ENCODE measurements at places on chromosomes 13 and 19.

DNA sequence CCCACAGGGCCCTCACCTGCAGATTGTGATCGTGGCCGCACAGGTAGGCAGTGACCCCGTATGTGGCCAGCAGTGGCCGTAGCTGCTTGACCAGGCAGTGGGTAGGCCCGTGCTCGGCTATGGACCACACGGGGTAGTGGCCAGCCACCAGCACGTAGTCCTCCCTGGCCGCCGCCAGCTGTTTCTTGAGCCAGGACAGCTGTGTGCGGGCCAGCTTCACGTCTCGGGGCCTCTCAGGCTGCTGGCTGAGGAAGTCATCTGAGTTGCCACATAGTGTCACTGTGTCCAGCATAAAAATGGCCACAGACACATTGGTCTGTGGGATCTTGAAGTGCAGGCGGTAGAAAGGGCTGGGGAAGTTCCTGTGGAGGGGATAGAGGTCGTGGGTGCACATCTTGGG, 1.2 kb downstream of the ACP5 start:
- DNase-seq = no peak

DNA sequence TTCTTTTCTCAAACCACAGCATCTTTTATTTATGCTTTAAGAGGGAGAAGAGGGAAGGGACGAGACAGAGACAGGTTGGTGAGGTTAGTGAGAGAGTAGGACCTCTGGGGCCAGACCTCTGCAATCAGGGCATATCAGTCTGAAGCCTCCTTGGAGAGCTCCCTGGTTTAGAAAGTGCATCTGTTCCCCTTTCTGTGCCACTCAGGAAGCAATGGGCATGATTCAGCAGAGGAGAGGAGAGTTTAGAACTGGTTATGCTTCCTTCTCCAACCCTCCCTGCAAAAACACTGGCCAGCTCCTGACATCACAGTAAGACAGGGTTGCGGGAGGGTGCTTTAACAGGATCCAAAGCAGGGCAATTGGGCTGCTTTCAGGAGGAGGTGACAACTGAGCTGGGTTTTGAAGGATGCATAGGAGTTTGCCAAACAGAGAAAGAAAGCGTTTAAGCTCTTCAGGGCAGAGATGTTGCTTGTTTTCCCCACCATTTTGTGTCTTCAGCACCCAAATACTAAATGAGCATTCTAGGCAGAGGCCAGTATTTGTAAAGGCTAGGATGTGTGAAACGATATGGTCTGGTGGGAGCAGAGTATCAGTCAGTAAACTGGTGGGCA, 33.1 kb downstream of the CERS4 start:
- DNase-seq = no peak

GRCh38 chr13:62431852-62432251, 1016.2 kb upstream of the PCDH20 start:
- DNase-seq = no peak

GRCh38 chr13:84352946-84353345, 470.7 kb upstream of the SLITRK1 start:
- DNase-seq = no peak

DNA sequence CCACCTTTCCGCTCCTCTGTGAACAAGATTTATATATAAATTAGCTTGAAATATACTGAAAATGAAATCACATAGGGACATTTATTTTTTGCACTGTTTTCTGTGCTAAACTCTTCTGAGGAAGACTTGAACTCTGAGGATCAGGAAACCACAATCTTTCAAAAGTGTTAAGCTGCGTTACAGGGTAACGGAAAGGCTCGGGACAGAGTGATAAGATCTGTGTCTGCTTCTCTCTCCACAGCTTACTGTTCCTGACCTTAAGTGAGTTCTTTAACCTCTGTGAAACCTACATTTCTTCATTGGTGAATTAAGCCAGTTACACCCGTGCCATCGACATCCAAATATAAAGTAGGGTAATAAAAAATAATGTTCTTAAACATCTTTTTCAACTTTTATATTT, 38.9 kb downstream of the DACH1 start:
- no peak for DNase-seq

- DNase-seq = no peak
Measured at GRCh38 chr19:28632371-28633080, 580.4 kb downstream of the UQCRFS1 start.

DNA sequence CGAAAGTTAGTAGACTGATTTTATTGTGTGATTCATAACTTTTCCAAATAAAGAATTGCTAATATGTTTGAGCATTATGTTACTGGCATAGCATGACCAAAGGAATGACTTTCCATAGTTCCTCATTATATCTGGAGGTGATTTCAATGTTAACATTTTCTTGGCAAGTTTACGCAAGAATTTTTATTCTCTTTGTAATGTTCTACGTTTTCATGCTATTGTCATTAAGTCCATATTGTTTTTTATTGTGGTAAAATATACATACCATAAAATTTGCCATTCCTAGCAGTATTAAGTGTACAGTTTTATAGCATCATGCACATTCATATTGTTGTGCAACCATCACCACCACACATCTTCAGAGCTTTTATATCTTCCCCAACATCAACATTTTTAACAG, 14.8 kb downstream of the KCTD12 start:
- no peak for DNase-seq

GRCh38 chr13:20799726-20800416, 26.1 kb upstream of the EEF1AKMT1 start:
- no peak for DNase-seq

DNA sequence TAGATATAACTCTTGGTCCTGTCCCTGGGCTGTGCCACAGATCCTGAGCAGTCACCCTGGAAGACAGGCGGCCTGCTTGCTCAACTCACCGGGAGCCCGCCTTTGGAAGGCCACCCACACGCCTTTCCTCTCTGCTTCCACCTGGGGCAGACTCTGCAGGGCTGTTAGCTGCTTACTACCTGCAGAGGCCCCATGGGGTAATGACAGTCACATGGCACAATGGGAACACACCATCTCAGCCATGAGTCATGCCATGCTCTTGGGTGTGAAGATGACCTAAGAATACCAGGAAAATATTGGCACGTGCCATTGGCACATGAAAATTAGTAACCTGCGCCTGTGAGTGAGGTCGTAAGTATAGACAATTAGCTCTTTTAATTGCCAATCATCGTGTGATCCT, 108.6 kb downstream of the COL4A2 start:
- no peak for DNase-seq

- no peak for DNase-seq
Measured at GRCh38 chr19:8592231-8593009, 15.2 kb upstream of the MYO1F start.

DNA sequence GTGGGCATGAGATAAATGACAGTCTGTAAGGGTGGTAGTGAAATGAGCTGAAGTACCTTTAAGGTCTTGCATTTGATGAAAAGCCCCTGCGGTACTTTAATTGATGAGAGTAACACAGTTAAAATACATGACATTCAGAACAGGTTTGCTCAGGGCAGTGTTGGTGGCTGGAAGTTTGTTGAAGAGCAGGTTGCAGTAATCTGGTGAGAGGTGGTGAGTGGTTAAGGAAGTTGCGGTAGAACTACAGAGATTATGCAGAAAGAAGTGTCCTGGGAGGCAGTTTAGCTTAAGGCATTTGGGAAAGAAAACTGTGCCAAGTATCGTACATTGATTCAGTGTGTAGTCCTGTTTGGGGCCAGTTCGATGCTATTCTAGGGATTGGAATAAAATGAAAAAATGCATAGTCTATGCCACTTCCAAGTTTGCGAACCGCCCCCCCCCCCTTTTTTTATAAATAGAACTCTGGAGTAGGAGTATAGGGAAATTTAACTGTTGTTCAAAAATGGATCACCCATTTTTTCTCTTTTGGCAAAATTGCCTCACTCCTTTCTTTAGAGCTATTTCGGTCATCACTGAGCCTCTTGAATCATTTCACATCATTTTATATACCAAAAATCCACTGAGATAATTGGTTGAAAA, 42.7 kb downstream of the SLAIN1 start:
- no peak for DNase-seq

GRCh38 chr19:1282588-1283206, 3.0 kb upstream of the EFNA2 start:
- DNase-seq = no peak

DNA sequence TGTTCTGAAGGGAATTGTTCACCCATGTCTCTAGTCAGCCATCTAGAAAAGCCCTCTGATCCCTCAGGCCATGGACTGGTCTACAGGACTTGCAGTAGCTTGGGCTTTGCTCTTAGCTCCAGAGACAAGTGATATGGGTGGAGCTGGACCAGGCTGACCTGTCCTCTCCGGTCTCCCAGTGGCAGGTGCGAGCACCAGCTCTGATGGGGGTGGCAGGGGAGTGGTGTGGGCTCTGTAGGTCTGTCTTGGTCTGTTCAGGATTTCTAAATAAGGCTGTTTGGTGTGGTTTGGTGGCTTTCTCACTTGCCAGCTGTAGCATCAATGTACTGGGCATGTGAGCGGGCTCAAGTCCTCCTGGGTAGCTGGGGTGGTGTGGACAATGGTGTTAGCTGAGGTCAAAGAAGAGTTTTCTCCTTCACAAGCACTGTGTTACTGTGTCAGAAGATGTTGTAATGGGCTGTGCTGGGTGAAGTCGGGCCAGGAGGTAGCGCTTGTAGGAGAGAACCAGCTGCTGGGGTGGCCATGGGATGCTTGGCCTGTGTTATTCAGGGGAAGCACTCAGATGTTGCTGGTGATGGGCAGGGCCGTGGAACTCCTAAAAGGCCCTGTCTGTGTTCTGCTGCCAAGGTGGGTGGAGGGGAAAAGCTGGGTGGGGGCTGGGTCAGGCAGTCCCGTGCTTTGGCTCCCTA, 16.9 kb downstream of the GPC6 start:
- no peak for DNase-seq

GRCh38 chr19:28990522-28990921, 222.4 kb downstream of the UQCRFS1 start:
- DNase-seq = no peak

DNA sequence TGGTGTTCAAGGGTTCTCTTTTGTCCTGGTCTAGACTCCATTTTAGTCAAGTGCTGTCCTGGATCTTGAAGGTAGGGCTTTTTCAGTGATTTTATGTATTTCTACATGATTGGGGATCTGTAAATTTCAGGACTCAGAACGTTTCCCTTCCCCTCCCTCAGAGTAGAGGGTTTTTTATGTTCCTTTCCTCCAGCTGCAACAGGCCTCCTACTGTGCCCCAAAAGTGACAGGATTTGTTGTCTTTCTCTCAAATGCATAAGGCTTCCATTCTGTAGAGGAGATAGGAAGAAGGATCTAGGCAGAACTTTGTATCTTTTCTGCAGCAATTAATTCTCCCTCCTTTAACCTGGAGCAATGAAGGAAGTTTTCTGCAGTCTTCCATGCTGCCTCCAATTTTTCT, 251.3 kb downstream of the MAB21L1 start:
- no peak for DNase-seq

GRCh38 chr13:76943646-76944045, 4.7 kb upstream of the ACOD1 start:
- no peak for DNase-seq

DNA sequence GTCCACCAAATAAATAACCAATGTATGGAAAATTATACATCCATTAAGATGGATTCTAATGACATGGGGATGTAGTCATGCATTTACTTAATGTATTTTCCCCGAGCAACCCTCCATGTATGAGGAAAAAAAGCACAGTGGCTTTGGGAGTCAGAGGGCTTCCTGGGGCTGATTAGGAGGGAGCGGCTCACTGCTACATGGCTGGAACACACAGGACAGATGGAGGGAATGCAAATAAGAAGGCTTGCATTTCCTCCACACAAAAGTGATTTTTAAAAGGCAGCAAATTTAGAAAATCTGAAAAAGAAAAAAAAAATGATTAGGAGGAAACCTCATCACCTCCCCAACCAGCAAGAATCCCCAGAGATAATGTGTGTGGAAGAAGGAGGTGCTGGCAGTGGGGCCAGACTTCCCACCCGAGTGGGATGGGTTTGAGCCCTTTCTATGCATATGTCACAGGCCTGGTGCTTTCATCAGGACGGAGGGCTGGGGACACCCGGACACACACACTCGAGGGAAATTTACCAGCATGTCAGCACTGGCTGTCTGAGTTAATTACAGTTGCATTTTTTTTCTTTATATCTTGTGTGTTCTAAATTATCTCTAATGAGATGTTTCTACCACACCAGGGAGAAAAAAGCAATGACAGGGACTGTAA, 118.9 kb downstream of the USP12 start:
- DNase-seq = no peak

- no peak for DNase-seq
Measured at GRCh38 chr19:44574186-44574950, 39.0 kb upstream of the IGSF23 start.

- no peak for DNase-seq
Measured at GRCh38 chr19:3746371-3747056, 15.0 kb downstream of the APBA3 start.

DNA sequence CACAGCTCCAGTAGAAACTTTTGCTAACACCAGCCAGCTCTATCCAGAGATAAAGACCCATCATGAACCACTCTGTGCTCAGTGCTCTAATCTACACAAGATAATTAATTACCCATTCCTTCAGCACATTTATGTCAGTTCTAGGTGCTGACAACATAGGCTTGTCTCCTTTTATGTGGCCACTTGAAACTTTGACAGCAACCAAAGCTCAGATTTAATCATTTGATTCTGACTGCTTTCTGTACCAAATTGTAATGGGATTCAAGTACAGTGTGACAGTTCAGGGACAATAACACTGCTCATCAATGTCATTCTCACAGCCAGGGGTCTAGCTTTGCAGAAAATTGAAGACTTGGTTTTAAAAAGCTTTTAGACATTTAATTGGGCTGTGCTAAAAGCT, 266.6 kb downstream of the KCTD12 start:
- no peak for DNase-seq

GRCh38 chr19:15177269-15178116, 23.3 kb downstream of the NOTCH3 start:
- DNase-seq = no peak

GRCh38 chr13:24226762-24227161, 66.2 kb downstream of the SPATA13 start:
- no peak for DNase-seq

- DNase-seq = no peak
Measured at GRCh38 chr19:33673996-33674625, 52.4 kb downstream of the CHST8 start.

- no peak for DNase-seq
Measured at GRCh38 chr13:28626266-28626665, 32.7 kb upstream of the POMP start.
